Hematopoietic multipotent progenitor cell treated with erythropoietin and hydrocortisone succinate and interleukin-3 and kit ligand, for 4 days (in vitro differentiated cells): ENCODE measurements at places on chromosomes 7 and 10.

DNA sequence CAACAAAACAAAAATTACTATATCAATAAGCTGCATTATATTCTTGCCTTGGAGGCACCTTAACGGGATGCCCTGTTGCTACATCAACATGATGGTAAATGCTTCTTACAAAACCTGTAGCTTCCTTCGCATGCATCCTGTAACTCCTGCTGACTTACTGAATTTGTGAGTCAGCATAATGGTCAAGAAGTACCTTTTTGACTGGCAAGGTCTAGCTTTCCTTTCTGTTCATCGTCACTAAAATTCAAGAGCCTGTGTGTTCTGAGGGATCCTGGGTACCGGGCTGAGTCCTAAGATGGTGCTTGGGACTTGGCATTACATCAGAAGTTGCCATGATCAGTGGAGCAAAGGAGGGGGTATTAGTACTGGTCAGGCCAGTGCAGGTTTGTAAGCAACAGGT, 4.9 kb downstream of the PFKFB3 start:
- no peak for DNase-seq

DNA sequence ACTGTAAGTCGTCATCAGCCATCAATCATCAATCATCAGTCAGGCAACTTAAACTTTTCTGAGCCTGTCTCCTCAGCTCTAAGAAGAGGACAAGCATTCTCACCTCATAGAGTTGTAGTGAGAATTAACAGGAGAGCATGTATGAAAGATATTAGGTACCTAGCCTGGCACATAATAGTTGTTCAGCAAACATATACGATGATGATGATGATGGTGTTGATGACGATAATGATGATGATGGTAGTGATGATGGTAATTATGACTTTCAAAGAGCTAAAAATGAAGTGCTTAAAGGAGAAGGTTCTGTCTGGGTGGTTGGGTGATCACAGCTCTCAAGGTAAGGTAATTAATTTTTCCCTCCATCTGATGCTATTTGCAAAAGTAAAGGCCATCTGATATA, 55.1 kb upstream of the ADRB1 start:
- DNase-seq: no peak

- DNase-seq: no peak
Observed at GRCh38 chr7:133545618-133546017, 292.7 kb downstream of the EXOC4 start.

DNA sequence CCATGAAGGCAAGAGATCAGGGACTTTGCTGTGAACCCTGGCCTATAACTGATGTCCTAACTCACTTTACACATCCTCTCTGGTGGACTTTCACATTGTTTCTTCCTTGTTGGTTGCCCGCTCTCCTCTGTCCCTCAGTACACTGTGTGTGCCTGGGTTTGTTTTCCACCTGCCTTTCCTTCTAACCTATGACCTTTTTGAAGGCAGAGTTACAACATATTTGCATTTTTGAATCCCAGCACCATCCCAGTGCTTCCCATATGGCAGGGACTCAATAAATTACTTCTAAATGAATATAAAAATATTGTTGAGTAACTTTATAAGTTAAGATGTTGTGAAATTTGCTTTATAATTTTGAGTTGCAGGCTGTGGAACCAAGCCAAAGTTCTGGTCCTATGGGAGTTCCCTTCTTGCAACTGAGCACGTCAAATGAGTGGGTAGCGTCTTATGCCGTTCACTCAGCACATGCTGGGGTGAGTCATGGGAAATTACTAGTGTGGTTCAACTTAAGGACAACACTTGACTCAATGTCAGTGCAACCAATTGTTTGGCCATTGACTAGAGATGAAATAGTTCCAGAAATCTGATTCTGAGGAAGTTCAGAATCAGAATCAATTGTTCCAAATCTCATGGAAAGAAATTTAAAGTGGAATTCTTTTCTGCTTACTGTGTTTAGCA, 250.9 kb downstream of the TWIST1 start:
- DNase-seq: no peak

- peak; percentile 53 for DNase-seq
Observed at GRCh38 chr7:81769891-81770727, at the start of gene HGF. Gene HGF (minus strand): TSS chr7:81770047. CDS start chr7:81769971, 76 bp downstream.

DNA sequence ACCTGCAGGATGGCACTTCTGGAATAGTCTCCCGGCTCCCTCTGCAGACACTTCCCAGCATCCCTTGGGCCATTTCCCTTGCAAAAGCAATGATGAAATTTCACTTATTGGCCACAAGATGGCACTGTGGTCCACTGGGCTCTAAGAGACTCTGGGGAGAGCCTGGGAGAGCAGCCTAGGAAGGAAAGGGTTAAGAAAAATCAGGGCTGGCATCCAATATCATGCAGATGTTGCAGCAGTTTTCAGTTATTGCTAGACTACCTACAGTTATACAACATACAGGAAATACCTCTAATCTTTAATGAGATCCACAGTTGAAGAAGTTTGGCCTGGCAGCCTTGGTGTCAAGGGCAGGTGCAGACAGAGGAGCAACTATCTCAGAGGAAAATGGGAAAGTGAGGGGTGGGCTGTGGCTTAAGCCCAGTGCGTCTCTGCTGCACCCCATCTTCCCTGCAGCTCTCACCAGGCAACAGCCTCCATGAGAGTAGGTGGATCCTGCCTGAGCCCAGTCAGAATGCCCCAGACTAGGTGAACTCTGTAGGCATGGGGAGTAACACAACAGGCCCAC, 100.2 kb upstream of the PRSS58 start:
- peak; percentile 90 for DNase-seq

DNA sequence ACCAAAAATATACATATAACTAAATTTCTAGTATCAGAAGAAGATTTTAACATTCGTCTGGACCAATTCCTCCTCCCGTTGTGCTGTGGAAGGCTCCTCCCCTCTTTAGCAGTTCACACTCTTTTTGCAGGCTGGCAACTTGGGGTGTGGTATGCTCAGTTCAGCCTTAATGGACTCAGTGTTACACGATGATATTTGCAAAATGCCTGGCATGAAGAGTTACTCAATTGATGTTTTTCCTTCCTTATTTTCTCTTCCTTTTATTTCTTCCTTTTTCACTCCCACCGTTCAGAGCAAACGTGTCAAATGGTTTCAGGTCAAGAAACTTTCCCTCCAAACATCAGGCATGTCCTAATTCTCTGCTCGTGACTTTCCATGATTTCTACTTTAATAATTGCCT, 248.3 kb downstream of the PHF14 start:
- peak; percentile 13 for DNase-seq

DNA sequence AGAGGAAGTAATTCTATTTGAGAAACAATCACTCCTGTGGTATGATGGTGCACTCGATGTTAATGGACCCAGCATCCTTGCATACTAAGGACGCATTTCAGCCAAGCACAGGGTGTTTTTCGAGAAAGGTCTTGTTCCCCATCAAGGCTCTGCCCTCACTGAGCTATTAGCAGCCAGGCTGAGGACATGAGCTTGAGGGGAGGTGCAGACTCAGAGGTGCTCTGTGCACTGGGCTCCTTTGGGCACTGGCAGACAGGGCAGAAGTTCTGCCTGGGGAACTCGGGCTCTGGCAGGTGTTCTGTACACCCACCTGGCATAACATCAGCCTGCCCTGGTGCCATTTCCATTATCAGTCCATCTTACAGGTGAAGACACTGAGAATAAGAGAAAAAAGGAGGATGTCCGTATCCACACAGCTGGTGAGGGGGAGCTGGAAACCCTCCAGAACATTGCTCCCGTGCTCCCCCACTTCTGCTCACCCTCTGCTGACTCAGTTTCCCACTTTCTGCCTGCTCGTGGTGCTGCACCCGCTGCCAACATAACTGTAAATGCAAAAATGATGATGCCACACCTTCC, 92.7 kb upstream of the RET start:
- no peak for DNase-seq

DNA sequence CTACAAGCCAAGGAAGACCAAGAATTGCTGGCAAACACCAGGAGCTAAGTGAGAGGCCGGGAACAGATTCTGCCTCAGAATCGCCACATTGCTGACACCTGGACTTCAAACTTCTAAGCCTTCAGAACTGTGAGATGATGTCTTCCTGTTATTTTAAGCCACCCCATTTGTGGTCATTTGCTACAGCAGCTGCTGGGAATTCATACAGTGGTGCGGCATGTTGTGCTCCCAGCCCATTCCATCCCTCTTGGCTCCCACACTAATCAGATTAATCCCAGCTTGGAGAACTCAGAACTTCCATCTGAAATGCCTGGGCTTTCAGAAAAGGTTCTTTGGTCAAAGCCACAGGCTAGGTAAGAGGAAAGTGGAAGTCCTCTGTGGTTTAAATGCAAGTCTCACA, 24.9 kb downstream of the TCAF1 start:
- DNase-seq: no peak

DNA sequence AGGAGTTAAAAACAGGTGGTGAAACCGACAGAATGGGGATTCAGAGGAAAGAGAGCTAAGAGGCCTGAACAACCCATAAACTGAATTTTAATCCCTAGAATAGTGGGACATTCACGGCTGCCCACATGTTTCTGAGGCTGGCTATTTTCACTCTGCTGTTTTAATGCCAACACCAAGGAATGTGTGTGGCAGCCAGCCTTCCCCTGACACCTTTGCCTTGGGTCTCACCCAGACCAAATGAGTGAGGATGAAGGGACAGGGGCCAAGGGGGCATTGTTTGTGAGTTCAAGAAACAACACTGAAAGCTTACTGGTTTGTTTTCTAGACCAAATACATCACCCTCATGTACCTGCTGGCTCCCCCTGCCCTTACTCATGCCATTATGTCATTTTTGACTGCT, 164.3 kb downstream of the JAZF1 start:
- no peak for DNase-seq

DNA sequence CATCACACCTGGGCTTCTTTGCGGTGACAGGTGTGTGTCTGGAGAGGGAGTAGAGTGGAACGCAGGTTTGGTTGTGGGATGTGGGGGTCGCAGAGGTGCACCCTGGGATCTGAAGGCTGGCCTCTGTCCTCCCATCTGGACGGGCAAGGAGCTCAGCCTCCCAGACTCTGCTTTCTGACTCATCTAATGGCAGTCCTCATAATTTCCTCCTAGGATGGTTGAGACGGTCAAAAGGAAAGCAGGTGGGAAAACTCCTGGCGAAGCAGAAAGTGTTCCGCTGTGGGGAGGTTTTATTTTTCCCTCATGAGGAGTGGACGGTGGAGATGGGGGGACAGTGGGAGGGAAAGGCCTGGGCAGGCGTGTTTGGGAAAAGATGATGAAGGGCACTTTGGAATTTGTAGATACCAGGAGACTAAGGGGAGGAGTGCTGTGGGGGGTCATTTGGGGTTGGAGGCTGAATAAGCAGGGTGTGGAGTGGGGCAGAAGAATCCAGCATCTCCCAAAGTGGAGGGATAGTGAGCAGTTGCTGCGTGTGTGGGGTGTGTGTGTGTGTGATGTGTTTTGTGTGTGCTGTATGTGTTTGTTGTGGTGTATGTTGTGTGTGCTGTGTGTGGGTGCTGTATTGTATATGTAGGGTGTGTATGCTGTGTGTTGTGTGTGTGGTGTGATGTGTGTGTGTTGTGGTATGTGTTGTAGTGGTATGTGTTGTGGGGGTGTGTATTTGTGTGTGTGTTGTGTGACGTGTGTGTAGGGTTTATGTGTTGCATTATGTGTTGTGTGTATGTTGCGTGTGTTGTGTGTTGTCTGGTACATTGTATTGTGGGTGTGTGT, 97.2 kb upstream of the PODXL start:
- DNase-seq: no peak

DNA sequence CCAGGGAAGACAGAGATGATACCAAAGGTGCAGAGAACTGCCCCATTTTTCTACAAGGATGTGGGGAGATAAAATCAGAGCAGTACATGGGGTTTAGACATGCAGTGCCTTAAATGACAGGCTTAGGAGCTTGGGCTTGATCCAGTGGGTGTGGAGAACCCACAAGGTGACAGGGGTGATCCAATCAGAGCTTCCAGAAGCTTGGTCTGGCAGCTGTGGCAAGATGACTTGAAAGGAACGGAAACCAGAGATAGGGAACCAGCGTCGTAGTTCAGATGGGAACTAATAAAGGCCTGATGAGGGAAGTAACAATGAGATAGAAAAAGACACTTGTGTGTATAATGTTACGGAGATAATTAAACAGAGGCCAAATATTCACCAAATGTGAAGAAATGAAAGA, 80.7 kb downstream of the SLC37A3 start:
- DNase-seq: peak; percentile 85

- DNase-seq: no peak
Observed at GRCh38 chr10:35745617-35746403, 103.7 kb upstream of the FZD8 start.

- no peak for DNase-seq
Observed at GRCh38 chr10:125961743-125962142, 65.4 kb downstream of the FANK1 start.

DNA sequence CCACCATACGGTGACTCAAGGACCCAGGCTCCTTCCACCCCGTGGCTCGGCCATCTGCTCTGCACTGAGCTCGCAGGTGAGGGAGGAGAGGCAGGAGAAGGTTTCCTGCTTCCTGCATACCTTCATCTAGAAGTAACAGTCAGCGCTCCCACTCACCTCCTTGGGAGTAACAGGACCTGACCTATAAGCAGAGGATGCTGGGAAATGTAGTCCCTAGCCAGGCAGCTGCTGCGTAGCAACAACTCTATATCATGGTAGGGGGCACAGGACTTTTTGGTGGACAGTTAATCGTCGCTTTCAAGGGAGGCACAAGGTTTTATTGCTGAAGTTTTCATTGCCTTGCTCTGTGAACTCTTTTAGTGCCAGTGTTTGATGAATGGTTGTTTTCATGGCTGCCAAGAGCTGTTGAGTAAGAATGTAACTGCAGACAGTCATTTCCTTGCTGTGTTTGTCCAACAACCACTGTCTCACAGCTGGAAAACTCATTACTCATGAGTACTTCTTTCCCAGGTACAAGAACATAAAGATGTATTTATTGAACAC, 10.2 kb upstream of the ZFYVE27 start:
- no peak for DNase-seq

DNA sequence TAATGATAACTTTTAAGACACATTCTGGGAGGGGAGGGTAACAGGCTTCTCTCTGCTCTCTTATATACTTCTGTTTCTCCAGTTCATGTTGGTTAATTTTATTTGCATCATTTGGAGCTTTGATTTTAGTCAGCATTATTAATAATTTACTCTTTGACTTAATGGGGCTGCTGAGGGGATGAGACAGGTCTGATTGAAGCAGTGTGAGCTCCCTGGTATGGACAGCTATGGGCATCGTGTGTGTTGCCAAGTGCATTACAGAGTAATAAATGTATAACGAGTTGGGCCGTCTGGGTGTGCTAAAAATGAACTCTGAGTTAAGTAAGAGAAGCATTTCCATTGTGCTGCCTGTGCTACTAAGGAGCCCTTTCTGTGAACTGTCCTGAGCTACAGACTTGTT, 31.7 kb upstream of the IKZF1 start:
- no peak for DNase-seq

- no peak for DNase-seq
Observed at GRCh38 chr10:124892031-124892430, 49.9 kb upstream of the ZRANB1 start.
